ENCODE measurements at places on chromosomes 7 and 10. TPM values are rescaled to one million over a fixed set of nuclear protein-coding genes. Genes with fewer than 3 reads are reported as not detected.

GJD4 gene
- not detected for total RNA-seq

NODAL gene
- not detected for total RNA-seq

AGAP5 gene
- 3.5 TPM for total RNA-seq

BHLHA15 gene
- not detected for total RNA-seq

TSPAN12 gene
- total RNA-seq, result 0.79 TPM

ARPC1A gene
- 269 TPM for total RNA-seq

NCF1 gene
- not detected for total RNA-seq

KNDC1 gene
- total RNA-seq, result not detected

CDNF gene
- total RNA-seq, result 1.2 TPM

SP8 gene
- not detected for total RNA-seq

SPDYE9 gene
- total RNA-seq, result not detected

RPEL1 gene
- total RNA-seq, result not detected

GRCh38 chr7:158053183-158053915, 534.3 kb downstream of the PTPRN2 start:
- DNase-seq, result no peak

GRCh38 chr7:46832136-46832535, 749.8 kb downstream of the TNS3 start:
- no peak for DNase-seq

DNA sequence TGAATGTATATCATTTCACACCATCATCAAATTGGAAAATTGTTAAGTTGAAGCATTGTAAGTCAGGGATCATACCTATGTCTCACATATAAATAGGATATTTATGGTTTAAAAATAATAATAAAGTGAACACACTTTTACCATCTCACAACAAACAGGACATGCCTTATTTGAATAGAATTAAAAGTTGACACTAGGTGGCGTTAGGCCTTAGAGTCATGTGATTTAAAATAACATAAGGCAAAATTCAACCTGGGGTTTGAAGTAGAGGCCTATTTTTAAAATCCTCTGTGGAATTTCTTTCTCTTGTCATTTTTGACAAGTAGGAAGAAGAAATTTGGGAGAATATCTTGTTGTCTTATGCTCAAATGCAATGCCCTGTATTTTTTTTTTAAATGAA, 184.7 kb upstream of the PCDH15 start:
- no peak for DNase-seq

DNA sequence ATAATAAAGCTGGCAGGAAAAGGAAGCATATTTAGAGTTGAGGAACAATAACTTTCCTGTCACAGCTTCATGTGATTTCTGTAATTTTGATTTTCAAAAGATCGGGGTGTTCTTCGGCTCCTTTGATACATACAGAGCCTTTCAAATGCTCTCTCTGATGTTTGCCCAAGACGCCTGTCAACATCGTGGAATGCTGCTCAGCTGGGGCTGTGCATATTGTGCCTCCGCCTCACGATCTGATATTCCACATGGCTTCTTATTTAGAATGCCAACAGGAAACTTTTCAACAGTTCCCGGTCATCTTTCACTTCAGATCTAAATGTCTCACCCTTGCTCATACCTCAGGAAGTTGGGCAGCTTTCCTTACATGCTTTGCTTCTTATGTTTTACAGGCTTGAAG, 7.3 kb downstream of the NPY start:
- no peak for DNase-seq

- no peak for DNase-seq
These were observed 515 bp downstream of the FAM149B1 start for GRCh38 chr10:73168465-73168803.

DNA sequence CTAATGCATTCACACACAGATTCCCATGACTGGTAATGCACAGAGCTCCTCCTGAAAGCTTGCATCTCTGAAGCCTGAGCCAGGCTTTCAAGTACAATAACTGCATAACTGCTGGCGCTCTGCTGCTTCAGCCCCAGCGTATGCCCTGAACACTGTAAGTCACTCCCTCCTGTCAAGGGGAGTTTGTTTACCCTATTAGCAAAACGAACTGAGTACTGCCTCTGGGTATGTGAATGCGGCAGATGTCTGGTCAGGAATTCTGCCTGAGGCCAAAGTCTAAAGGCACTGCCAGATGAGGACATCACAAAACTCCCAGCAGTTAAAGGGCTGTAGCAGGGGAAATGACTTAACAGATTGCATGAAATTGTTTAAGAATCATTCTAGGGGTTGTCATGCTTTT, 97.7 kb downstream of the NRCAM start:
- DNase-seq, result peak; percentile 93

DNA sequence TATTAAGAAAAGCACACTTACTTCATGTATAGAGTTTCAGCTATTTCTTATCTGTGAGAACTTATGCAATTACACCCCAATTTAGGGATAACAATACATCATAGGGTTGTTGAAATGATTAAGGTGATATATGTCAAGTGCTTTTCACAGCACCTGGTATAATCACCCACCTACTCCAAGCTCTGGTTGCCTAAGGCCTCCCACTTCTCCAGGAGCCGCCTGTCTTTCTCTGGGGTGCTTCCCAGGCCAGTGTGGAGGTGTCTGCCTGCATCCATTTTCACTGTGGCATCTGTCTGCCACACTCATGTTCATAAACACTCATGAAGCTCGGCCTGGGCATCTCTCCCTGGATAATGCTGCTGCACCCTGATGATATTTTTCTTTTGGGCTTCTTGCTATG, 250.3 kb downstream of the STK31 start:
- DNase-seq, result no peak

DNA sequence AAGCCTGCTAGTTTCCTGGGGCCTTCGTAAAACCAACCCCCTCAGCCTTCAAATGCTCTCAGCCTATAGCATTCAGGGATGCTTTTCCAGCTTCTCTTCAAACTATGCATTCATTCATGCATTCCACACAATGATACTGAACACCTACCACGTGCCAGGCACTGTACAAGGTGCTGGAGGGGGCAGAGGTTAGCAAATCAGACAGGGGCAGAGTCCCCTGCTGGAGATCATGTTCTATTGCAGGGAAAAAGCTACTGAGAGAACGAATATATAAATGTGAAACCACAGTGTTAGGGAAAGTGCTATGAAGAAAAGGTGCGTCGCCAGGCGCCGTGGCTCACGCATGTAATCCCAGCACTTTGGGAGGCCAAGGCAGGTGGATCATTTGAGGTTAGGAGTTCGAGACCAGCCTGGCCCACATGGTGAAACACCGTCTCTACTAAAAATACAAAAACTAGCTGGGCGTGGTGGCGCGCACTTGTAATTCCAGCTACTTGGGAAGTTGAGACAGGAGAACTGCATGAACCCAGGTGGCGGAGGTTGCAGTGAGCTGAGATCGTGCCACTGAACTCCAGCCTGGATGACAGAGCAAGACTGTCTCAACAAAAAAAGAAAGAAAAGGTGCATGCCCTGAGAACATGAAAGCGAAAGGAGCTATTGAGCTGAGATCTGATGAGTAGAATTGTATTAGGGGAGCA, 64.6 kb upstream of the CALN1 start:
- no peak for DNase-seq

- no peak for DNase-seq
These were observed 168.7 kb downstream of the TMEM178B start for GRCh38 chr7:141242568-141242967.

DNA sequence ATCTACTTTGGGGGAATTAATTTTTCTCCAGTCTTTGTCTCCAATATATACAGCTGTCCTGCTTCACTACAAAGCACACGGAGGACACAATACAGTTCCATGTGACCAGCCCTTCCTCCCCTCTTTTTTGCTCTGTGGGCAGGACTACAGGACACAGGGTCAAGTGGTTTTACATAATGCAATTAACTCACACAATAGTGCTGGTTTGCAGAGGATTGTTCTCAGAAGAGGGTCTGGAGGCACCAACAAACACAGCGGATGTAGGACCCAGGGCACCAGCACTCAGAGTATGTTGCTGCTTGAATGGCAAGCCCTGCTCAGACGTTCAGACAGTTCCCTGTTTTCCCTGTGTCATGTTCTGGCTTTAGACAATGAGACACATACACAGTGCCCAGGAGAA, 52.0 kb upstream of the NPTX2 start:
- DNase-seq, result no peak

- DNase-seq, result no peak
These were observed 35.2 kb upstream of the MAP3K8 start for GRCh38 chr10:30398788-30399187.

- DNase-seq, result no peak
These were observed 313.0 kb upstream of the NPVF start for GRCh38 chr7:25541094-25541821.

DNA sequence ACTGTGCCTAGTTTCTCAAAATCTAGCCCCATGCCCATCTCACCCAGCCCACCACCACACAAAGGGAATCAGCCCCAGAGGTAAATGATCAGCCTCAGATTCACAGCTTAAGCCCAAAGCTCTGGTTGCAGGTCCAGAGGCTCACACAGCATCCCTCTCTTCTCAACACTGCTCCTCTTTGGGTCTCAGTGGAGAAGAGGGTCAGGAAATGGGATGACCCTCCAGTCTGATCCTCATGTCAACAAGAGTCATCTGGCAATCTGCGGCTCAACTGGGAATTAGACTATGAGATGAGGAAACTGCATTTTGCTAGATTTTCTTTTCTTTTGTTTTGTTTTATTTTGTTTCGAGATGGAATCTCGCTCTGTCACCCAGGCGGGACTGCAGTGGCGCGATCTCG, 126.2 kb upstream of the PDLIM1 start:
- DNase-seq, result no peak

DNA sequence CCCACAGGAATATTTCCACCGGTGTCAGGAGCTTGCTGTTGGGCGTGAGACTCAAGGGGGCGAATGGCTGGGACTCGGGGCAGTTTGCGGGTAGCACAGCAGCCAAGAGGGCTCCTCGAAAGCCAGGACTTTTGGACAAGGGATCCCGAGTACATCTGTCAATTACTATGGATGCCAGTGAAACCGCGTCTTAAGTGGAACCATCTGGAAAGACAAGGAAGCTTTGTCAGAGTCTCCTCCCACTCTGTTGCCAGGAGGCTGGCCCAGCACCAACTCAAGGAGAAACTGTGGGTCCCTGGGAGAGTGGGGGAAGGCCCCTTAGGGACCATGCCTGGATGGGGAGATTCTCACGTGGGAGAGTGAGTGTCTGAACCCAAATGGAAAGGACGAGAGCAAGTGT, 57.1 kb downstream of the C10orf143 start:
- no peak for DNase-seq

GRCh38 chr7:111392294-111392693, 170.0 kb downstream of the IMMP2L start:
- no peak for DNase-seq

DNA sequence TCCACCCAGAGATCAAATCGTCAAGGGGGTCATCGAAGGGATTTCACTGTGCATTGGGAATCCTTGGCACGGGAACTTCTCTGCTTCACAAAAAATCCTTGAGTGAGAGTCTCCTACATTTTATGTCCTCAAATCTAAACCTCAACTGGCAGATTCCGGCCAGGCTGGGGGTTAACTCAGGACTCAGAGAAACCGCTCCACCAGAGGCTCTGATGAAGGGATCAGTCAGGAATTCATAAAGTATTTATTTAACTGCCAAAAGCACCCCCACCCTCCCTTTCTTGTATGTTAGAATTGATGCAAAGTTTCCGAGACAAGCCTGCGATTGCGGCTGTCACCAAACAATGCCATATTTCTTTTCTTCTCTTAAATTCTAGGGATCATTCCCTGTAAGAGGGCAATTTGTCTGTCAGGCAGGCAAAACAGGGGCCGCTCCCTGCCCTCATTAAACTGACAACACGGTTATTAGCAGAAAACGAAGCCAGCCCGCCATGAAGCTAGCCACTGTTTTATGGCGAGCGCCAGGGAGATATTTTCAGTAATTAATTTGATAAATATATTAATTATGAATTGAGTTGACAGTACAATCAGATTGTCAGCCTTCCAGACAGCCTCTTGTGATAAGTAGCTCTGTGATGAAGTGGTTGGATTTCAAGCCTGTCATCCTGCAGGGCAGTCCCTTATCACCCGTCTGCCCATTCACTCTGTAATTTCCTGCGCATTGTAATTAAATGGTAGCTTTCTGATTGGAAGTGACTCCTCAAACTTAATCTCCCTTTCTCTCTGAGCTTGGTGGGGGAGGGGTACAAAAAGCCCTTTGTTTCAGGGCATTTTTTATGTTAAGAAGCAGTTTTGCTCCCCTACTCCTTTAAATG, 153.0 kb upstream of the GPR26 start:
- DNase-seq, result no peak

GRCh38 chr10:71996592-71997371, 32.6 kb downstream of the CHST3 start:
- no peak for DNase-seq

DNA sequence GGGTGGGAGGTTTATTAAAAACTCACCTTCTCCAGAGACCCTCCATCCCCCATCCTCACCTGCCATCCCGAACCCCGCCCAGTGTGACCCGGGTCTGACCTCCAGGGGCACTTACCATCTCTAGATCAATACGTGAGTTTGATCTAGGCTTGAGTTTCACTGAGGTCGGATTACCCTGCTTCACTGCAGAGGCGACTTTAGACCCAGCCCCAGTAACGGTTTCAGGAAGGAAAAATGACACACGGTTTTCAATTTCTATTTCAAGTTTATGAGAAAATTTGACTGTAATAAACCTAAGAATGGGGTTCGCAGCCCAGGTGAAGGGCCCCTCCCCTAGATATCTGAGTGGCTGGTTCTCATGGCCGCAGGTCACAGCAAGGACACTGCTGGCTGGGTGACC, 33.1 kb downstream of the RCC1L start:
- DNase-seq, result no peak

- no peak for DNase-seq
These were observed 7.3 kb downstream of the ASB13 start for GRCh38 chr10:5658871-5659618.

DNA sequence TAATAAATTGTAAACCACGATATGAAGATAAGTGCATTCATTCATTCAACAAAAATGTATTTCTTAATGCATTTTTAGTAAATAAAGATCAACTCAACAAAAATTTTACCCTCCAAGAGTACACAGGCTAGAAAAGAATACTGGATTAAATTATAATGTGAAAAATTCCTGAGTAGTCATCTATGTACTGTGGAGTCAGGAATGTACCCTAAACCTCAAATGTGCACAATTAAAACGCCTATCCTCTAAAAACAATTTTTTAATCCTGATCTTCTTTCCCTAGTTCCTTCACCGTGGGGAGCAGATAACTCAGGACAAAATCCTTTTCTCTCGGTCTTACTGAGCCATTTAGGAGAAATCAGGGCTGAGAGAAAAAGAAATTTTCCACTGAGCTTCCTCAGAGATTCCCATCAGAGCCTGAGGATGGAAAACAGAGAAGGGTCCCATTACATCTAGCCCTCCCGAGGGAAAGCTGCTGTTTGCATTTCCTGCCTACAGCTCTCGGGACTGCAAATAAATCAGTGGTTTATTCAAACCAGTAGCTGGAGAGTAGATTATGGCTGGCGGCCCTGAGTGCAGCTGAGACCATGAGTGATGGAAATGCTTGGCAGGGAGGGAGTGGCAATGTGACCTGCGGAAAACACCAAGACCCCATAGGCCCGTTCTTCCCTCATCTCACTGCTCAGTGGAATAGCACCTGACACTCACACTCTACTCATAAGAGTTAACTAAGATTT, 7.4 kb downstream of the TAS2R40 start:
- no peak for DNase-seq

All from HFFc6 (cell line).